ENCODE measurements at places on chromosomes 4 and X.

DNA sequence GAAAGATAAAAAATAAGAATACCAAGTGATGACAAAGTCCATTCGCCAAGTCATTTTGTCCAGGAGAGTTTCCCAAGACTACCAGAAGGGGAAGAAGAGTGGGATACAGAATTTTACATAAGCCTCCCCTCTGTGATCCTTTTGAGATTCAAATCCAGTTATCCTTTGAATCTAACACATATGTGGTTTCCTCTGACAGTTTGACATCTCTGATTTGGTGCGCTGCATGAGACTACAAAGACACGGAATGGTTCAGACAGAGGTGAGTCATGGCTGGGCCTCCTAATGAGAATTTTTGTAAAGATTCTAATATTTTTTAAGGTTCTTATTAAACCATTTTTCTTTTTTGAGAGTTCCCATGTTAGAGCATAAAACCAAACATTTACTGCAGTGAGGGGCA is 38.3 kb downstream of the SLC10A6 start:
- no peak for DNase-seq

DNA sequence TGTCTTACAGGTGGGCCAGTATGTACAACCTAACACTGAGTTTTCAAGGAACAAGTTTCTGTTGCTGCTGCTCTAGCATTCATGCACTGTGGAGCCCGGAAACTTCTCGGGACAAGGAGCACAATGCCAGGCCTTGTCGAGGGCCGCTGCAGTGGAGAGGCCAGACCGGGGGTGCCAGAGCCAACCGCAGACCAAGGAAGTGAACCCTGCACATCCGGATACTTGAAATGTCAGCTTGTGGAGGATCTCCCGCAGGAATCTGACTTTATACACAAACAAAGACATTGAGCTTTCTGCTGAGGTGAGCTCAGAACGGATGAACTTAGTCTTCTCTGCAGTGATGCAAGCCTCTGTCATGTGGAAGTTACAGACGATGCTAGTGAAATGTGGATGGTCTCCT is 99.5 kb downstream of the ZNF827 start:
- DNase-seq, result no peak

DNA sequence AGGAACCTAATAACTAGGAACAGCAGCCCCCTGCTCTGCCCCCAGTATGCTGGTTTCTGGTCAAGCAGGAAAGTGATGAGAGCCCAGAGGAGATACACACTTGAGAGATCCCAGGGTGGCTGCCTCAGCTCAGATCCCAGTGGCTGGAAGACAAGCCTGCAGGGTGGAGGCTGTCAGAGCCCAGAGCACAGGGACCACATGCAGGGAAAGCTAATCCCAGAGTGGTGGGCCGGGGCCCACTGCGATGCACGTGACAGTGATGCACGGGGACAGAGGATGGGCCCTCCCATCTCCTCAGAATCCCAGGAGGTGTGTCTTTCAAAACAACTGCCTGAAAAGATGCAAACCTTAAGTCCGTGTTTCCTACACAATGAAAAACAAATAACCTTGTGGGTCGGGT is 29.1 kb upstream of the CRMP1 start:
- DNase-seq, result no peak

GRCh38 chr4:172573899-172574298 is 594.7 kb upstream of the GALNT7 start:
- DNase-seq, result no peak

GRCh38 chrX:3697220-3697684 is 16.2 kb downstream of the PRKX start:
- DNase-seq, result no peak

- no peak for DNase-seq
These were observed 166.6 kb downstream of the EFNB1 start for GRCh38 chrX:68995386-68995779.

- no peak for DNase-seq
These were observed 17.8 kb downstream of the SCFD2 start for GRCh38 chr4:53348046-53348445.

DNA sequence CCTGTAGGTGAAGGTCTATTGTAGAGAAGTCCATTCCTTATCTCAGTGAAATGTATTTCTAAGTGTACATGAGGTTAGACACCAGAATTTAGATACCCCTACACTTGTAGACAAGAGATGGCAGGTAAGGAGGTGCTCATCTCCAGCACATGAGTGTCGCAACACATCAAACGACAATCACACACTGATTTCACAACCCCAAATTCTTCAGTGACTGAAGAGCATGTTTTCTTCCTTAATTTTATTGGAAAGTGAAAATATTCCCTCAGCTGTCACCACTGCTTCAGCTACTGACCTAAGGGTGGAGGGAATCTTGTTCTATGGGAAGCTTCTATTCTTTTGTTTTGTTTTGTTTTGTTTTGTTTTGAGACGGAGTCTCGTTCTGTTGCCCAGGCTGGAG is 280.3 kb downstream of the ARHGAP24 start:
- DNase-seq, result no peak

- DNase-seq, result no peak
These were observed 566.3 kb downstream of the IL15 start for GRCh38 chr4:142202404-142203332.

DNA sequence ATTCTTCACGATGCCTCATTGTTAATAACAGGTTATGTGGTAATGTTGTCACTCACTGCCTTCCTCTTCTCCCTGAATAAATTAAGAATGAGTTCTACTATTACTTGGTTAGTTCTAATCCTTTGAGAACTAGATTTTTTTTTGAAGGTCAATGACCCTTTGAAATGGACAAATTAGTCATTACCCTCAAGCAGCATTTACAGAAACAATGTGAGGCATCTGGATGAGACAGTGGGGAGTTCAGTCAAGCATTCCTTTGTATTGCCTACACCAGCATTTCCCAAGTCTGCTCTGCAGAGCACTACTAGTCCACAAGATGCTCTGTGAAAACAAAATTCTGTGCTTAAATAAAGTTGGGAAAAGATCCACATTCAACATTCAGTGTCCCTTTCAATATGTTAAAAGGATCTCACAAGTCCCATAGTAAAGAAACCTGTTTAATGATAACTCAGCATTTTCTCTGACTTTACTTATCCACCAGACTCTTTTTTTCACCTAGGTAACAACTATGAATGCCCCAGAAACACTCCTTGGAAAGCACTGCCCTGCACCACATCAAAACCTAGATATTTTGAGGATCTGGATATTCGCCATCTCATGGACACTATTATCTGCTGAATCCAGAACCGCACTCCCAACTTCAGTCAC is 60.6 kb downstream of the CHRDL1 start:
- DNase-seq, result no peak

GRCh38 chr4:147586032-147586431 is 31.2 kb upstream of the TMEM184C start:
- DNase-seq, result no peak

- DNase-seq, result no peak
These were observed 11.3 kb downstream of the RAP2C start for GRCh38 chrX:132207996-132208395.

DNA sequence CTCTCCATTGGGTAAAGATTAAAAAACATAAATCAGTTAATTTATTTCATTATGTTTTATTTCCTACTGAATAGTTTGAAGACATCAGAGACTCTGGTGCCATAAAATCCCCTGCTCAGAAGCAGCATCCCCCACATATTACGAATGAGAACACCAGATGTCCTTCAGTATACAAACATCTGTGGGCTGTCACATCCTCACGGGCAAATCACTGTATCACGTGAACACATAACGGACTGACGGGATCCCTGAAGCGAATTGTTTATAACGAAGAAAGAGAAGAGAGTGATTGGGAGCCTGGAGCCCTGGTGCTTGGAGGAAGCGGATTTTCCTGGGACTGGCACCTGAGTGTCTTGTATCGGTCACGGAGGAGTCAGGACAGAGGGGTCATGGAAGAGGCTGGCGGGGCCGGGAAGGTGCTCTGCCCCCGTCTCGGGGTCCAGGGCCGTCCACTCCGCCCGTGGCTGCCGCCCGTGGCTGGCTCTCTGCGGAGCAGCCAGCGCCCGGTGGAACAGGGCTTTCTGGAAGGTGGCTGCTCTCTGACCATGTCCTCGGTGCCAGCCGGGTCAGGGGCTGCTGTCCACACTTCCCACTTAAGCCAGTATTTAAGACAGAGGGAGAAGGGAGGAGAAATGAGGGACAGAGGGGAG is 452.7 kb upstream of the FAT1 start:
- DNase-seq, result no peak

- no peak for DNase-seq
These were observed 46.7 kb downstream of the RUFY3 start for GRCh38 chr4:70768301-70768948.

- no peak for DNase-seq
These were observed 603.8 kb downstream of the RAPGEF2 start for GRCh38 chr4:159706704-159707103.

DNA sequence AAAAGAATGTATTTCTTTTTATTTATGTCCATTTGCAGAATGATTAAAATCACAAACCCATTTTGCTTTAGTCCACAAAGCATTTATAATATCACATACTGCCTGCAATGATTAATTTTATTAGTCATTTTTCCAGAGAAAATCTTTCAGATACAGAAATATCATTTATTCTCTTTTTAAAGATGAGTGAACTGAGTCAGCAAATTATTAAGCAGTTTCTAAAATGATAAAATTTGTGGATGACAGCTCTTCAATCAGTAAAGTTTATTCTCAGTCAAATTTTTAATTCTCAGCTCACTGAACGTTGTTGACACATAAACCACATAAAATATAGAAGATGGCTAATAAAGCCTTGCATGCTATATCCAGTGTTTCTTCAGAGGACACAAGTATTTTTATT is 485.5 kb downstream of the PRR32 start:
- DNase-seq, result no peak

Measured in cortex of kidney (tissue), 1 donor.